Dermis lymphatic vessel endothelial cell (primary cell): ENCODE measurements at places on chromosomes 2 and 18. TPM values are rescaled to one million over a fixed set of nuclear protein-coding genes. Genes with fewer than 3 reads are reported as not detected.

Gene DTNA
- 0.26 and 0.76 TPM in 2 replicates for total RNA-seq

Gene ZEB2
- total RNA-seq, result 0.26 and 1.3 TPM in 2 replicates

Gene FAM237A
- not detected in 2 replicates for total RNA-seq

Gene CDH20
- total RNA-seq, result 0.09 and 0.11 TPM in 2 replicates

Gene MGAT4A
- total RNA-seq, result 3.5 and 6.8 TPM in 2 replicates

Gene FEV
- not detected in 2 replicates for total RNA-seq
